GM10248 (cell line): ENCODE measurements at places on chromosomes 2 and 18.

GRCh38 chr2:212901604-212902275 is 249.7 kb downstream of the IKZF2 start:
- DNase-seq = no peak

- DNase-seq = no peak
These were observed 4.9 kb downstream of the HOXD3 start for GRCh38 chr2:176161825-176162626.

- DNase-seq = no peak
These were observed 161.6 kb downstream of the RDH14 start for GRCh38 chr2:18398833-18399232.

- no peak for DNase-seq
These were observed 18.7 kb upstream of the IHH start for GRCh38 chr2:219079417-219079816.
